Activated CD4-positive, alpha-beta T cell treated with anti-CD3 and anti-CD28 coated beads, Interleukin-2, Interleukin-4, amounts not matched to agents 100 ng/mL and 50 ng/mL, durations not matched to agents 16 hours and 8 hours (primary cell): ENCODE measurements at places on chromosomes 7 and 10.
A peak's percentile ranks its signal among the peaks of the same experiment; 100 is the strongest.

GRCh38 chr10:114388275-114388674 is 16.0 kb downstream of the AFAP1L2 start:
- peak; percentile 37 for DNase-seq

- no peak for DNase-seq
Measured at GRCh38 chr7:146129296-146129695, 12.7 kb downstream of the CNTNAP2 start.

GRCh38 chr7:77444123-77444522 is 28.0 kb upstream of the GSAP start:
- no peak for DNase-seq

DNA sequence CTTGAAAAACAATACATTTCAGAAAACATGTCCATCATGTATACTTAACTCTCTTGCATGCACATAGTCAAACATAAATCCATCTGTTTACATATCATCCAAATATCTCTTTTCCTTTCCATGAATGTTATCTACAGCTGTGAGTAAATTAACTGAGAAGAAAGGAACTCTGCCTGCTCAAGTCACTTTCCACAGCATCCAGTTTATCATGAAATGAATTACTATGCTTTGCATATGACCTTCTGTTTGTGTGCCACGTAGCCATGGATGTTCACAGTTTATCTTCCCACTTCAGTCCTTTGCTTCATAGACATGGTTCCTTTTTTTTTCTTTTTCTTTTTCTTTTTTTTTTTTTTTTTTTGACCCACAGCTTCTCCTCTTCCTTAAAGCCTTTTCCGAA is 39.6 kb downstream of the BZW2 start:
- no peak for DNase-seq

DNA sequence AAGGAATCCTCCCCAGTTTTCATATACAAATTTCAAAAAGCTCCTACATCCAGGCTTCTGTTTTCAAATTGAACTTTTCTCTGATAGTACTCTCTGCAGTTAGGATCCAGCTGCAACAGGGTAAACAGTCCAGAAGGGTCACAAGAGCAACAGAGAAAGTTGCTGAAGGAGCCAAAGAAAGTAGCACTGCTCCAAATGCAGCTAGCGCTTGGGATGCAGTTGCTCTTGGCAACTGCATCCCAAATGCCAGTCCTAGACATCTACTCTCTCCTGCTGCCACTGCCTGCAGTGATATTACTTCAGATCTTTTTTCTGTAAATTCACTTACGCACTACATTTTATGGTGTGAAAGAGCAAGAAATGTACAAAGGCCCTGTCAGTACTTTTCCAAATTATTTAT is 14.6 kb downstream of the GPR37 start:
- DNase-seq = no peak

DNA sequence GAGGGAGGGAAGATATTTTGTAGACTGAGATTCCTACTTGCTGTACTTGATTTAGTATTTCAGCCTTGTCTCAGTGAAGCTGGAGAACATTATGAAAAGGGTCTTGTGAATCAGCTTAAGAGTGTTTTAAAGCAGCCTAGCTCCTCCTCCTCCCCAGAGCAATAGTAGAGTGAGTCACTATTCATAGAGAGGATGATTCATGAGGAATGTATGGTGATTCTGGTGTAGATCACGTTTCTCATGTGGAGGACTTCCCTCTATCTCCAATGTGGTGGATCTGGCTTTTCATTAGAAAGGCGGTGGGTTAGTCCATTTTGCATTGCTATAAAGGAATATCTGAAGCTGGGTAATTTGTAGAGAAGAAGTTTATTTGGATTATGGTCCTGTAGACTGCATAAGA is 340.1 kb upstream of the CHRM2 start:
- DNase-seq = no peak

- DNase-seq = peak; percentile 36
Measured at GRCh38 chr7:142873281-142873784, 12.2 kb downstream of the TRPV6 start.

- no peak for DNase-seq
Measured at GRCh38 chr10:112535531-112535951, 88.5 kb downstream of the VTI1A start.

- no peak for DNase-seq
Measured at GRCh38 chr7:7732621-7733281, 14.3 kb upstream of the RPA3 start.

DNA sequence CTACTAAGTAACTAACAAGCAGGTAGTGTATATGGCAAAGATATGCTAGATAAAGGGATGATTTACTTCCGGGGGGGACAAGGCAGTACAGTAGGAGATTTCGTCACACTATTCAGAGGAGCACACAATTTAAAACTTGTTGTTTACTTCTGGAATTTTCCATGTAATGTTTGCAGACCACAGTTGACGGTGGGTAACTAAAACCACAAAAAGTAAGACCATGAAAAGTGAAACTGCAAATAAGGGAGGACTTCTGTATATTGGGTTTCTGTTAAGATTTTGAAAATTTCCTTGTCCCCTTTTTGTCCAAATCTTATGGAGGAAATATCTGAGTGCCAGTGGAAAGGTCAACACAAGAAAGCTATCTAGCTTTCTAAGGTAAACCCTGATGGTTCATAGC is 170.0 kb downstream of the ELAPOR2 start:
- DNase-seq = no peak

DNA sequence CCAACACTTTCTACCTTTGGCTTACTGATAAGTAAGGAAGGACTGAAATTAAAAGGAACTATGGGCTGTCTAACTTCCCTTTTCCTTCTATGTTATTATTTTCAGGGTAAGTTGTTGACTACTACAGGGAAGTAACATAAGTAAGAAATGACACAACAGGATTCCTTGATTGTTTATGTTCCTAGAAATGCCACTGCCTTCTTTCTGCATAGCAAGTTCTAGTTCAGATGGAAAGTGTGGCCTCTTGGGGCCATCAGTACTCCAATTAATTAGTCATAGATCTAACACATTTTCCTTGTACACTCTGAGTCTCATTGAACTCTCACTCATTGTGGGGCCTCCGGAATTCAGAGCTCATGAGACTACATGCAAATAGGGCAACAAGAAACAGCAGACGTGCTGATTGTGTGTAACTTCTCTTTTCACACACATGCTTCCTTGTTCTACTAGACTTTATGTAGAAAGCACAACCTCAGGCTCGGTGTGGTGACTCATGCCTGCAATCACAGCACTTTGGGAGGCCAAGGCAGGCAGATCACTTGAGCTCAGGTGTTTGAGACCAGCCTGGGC is 35.3 kb upstream of the HIBADH start:
- DNase-seq = peak; percentile 26

- DNase-seq = no peak
Measured at GRCh38 chr7:79272938-79273337, 180.5 kb downstream of the MAGI2 start.

DNA sequence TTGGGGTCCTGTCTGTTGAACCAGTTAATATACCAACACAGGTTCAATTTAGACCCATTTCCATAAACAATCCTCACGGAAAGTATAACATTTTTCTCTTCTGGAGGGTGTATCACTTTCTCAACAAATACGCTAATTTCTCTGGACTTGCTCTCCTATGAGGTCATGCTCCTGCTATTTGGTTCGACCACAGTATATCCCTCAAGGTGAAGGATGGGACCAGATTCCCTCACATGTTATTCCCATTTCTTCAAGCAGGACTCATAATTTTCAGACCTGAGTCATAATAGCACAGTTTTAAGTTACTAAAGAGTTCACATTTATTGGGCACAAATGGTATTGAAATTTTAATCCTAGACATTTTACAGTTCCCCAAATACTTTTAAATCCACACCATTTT is 57.2 kb downstream of the ADAM12 start:
- DNase-seq = no peak

- DNase-seq = no peak
Measured at GRCh38 chr7:18708204-18708603, 212.7 kb downstream of the HDAC9 start.

GRCh38 chr7:138875794-138876193 is 77.8 kb upstream of the ATP6V0A4 start:
- peak; percentile 86 for DNase-seq

- DNase-seq = no peak
Measured at GRCh38 chr7:18040196-18040595, 12.6 kb upstream of the PRPS1L1 start.

DNA sequence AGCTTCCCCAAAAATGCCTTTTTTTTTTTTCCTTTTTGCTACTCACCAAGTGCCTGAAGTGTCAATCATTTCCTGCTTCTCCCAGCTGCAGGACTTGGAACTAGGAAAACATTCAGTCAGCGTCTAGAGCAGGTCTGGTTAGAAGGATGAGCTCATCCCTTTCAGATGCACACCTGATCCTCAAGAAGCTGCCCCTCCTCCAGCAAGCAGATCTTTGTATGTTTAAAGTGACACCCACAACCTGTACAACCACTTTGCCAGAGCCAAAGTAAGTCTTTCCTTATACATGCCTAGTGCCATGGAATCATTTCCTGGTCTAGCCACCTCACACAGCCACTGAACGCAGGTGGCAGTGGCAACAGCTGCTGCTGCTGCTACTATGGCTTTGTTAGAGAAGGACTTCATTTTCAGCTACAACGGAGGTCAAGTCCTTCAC is 10.4 kb upstream of the USP54 start:
- no peak for DNase-seq

- DNase-seq = no peak
Measured at GRCh38 chr7:30975256-30975899, 11.6 kb downstream of the GHRHR start.

- no peak for DNase-seq
Measured at GRCh38 chr7:135247746-135248471, 14.3 kb downstream of the STRA8 start.

GRCh38 chr10:34699904-34700517 is 115.1 kb downstream of the PARD3 start:
- DNase-seq = no peak

GRCh38 chr7:2732959-2733584 is 45.1 kb downstream of the AMZ1 start:
- no peak for DNase-seq

- peak; percentile 16 for DNase-seq
Measured at GRCh38 chr7:120725376-120726039, 132.4 kb downstream of the TSPAN12 start.

- no peak for DNase-seq
Measured at GRCh38 chr10:131475043-131475442, 163.5 kb upstream of the TCERG1L start.

DNA sequence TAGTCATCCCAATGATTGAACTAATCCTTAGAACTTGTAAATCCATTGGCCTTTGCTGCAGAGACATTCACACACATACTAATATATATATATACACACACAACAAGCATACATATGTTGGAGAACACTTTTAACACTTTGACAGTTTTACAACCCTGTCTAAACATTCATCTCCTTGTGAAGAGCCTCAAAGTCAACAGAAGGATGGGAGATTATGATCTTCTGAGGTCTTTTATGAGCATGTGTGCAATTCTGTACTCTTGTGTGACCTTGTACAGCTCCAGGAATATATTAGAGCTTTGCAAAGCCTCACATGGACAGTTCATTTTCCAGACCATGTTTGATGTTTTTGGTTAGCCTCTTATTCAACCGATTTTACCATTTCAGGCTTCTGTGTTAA is 589.0 kb downstream of the NXPH1 start:
- no peak for DNase-seq

DNA sequence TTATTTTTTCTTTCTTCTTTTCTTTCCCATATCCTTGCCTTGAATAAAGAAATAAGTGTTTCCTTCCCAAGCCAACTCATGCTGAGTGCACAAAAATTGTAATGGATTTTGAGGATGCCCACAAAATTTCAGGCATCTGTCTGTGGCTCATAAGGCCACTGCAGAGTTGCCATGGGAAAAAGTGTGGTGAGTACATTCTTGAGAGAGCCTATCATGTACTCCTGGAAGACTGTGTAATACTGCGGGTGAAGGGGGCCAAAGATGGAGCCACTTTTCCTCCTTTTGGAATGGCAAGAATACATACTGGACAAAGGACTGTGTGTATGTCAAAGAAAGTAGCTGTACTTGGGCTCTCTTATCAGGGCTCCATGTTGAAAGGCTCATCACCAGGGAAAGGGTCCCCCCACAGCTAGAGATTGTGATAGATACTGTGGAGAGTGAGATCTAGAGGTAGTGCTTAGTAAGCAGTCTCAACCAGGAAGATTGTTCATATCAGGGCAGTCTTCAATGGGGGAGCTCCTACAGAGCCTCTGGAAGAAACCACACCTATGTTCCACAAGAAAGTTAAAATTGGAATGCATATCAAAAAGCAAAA is 341.6 kb upstream of the KCND2 start:
- no peak for DNase-seq

- no peak for DNase-seq
Measured at GRCh38 chr10:100881556-100882213, 31.1 kb upstream of the SLF2 start.

GRCh38 chr7:141973673-141974072 is at the start of gene TAS2R38:
Gene TAS2R38, minus strand, starts transcription at chr7:141973773. Its CDS starts 84 bp downstream, at chr7:141973689.
- no peak for DNase-seq

GRCh38 chr7:149854611-149855360 is 16.6 kb downstream of the ZNF862 start:
- no peak for DNase-seq

- DNase-seq = no peak
Measured at GRCh38 chr7:26049081-26049480, 102.9 kb upstream of the NFE2L3 start.

- DNase-seq = no peak
Measured at GRCh38 chr7:20395511-20395910, 64.8 kb downstream of the ITGB8 start.

DNA sequence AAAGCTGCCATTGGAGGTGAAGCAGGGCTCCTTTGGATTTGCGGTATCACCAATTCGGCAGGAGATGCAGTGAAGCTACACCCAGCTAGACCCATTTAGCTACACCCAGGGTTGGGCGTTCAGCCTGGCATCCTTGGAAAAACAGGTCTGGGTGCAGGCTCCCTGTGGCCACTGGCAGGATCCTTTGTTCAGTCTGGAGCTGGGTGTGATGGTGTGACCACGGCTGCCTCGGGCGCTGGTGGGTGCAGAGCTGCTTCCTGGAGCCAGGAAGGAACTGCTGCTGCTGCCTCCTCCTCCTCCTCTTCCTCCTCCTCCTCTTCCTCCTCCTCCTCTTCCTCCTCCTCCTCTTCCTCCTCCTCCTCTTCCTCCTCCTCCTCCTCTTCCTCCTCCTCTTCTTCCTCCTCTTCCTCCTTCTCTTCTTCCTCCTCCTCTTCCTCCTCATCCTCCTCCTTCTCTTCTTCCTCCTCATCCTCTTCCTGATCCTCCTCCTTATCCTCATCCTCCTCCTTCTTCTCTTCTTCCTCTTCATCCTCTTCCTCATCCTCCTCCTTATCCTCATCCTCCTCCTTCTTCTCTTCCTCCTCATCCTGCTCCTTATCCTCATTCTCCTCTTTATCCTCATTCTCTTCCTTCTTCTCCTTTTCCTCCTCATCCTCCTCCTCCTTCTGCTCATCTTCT is 84.0 kb downstream of the GRK5 start:
- no peak for DNase-seq
